RPMI7951 (cell line): ENCODE measurements at places on chromosomes 3 and 15.

DNA sequence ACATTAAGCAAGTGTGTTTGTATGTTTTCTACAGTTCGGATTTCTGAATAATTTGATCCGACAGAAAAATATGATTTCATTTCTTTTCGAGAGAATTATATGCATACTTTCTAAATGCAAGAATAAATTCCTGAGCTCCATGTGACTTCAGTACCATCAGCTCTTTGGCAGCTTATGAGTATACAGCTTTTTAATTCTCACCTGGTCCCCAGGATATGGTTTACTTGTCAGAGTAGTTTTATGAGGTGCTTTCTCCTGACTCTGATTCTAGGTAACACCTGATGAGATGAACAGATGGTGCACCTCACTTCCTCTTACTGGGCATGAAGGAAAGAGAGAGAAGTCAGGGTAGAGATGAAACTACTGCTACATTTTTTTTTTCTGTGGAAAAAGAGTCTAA lies 3.1 kb downstream of the HGD start:
- no peak for DNase-seq

DNA sequence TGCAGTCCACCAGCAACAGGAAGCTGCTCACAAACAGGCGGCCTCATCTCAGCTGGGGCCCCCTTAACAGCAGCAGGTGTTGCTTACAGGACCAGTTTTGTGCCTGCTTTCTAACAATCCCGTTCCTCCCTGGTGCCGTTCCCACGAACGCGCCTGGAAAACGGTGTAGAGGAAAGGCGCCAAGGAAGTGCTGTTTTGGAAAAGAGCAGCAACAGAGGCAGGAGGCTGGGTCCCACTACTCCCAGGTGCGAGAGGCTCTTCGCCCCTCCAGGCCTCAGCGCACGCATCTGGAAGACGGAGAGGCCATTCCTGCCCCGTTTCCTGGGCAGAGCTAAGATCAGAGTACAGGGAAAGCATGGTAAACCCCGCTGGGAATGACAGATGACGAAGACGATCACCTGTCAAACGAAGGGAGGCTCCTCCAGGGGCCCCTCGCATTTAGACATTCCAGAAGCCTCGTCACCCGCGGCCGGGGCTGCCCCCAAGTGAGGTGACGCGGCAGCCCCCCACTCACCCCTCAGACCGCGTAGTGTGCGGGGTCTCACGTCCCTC lies 603 bp downstream of the SCAPER start:
- peak; percentile 31 for DNase-seq

GRCh38 chr3:190456770-190457169 lies 7.1 kb upstream of the TMEM207 start:
- DNase-seq = no peak

- DNase-seq = no peak
These were observed 166.6 kb upstream of the PDZRN3 start for GRCh38 chr3:73791356-73791755.

- no peak for DNase-seq
These were observed 21.4 kb downstream of the OPA1 start for GRCh38 chr3:193614430-193614829.

GRCh38 chr3:194532591-194532990 lies 45.8 kb upstream of the ATP13A3 start:
- peak; percentile 86 for DNase-seq

- DNase-seq = peak; percentile 77
These were observed 55.6 kb upstream of the DLG1 start for GRCh38 chr3:197353867-197354567.

DNA sequence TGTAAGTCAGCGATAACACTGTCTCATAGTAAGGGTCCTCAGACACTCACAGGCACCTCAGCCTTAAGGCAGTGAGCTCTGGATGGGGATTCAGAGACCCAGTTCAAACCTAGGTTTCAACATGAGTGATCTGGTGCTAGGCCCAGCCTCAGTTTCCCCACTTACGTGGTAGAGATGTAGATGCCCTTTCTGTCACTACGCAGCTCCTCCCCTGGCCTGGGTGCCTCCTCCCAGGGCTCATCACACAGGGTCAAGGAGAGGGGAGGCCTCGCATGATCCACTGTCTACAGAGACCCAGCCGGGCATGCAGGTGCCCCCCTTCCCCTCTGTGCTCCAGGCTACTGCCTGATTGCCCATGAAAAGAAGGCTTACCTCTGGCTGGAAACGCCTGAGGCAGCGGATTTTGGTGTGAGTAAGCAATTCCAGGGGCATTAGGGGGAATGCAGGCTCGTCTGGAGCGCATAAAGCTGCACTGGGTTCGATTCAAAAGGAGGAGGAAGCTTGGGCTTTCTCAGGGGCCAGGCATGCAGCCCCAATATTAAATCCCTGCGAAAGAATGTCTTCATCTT lies 69.8 kb upstream of the ANKRD34C start:
- no peak for DNase-seq

GRCh38 chr3:144737281-144737680 lies 765.7 kb downstream of the DIPK2A start:
- DNase-seq = no peak

- no peak for DNase-seq
These were observed 76.4 kb downstream of the CGGBP1 start for GRCh38 chr3:87982421-87982820.

DNA sequence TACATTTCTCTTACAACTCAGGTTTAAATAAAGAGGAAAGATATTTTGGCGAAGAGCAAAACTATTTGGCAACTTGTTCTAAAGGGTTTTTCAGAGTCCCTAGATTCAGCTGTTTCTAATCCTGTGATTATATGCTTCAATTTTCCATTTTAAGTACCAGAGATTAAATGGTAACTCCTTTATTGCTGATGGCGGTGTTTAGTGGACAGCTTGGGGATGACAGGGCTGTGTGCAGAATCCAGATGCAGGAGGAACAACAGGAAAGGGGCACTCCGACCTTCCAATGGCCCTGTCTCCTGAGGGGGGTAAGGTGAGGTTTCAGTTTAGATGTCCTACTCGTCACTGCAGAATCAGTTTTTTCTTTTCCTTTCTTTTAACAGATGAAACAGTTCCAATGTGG lies 405.0 kb downstream of the PDCD6IP start:
- DNase-seq = no peak

DNA sequence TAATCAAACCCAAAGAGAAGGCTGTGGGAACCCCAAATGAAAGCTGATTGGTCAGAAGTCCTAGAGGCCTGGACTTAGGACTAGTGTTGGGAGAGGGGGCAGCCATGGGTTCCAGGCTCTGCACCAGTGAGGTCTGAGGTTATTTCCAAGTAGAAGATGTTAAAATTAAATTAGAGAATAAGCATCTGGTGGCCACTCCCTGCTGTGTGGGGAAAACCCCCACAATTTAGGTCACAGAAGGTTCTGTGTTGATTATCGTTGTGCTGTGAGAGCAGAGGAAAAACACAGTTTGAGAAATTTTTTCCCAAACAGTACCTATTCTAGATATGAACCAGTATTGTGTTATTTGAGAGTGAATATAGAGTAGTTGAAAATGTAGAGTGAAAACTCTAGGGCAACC lies 53.9 kb upstream of the NSMCE3 start:
- no peak for DNase-seq

DNA sequence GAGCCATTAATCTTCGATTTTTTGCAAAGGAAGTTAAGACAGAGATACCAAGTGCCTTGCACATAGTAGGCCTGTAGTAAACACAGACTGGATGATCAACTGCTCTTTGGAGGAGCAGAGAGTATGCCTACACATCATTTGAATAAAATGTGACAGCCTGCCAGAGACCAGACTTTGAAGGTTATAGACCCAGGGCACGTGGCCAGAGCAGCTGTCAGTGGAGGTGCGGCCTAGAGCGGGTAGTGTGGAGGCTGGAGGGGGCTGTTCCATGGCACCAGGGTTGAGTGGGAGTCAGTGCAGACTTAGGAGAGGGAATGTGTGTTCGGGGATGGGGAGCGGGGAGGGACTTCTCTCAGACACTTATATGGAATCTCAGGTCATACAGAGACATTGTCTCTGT lies 80.8 kb downstream of the SMAD3 start:
- peak; percentile 87 for DNase-seq

- DNase-seq = no peak
These were observed 66.2 kb downstream of the THRB start for GRCh38 chr3:24428481-24428880.

DNA sequence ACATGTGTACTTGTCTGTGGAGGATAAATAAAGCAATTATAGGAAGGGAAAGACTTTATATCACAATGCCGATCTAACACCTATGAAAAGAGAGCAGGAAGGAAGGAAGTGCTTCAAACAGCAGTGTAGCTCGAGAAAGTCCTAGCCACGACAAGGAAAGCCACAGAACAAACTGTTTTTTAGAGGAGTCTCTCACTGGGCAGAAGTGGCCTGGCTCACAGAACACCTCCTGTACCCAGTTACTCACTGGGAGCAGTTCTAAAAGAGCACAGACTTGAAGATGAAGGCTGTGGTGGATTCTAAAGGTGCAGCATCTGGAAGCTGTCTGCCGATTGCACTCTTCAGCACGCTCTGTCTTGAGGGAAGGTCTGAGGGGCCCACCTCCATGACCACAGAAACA lies 248.8 kb upstream of the ATP11B start:
- no peak for DNase-seq

DNA sequence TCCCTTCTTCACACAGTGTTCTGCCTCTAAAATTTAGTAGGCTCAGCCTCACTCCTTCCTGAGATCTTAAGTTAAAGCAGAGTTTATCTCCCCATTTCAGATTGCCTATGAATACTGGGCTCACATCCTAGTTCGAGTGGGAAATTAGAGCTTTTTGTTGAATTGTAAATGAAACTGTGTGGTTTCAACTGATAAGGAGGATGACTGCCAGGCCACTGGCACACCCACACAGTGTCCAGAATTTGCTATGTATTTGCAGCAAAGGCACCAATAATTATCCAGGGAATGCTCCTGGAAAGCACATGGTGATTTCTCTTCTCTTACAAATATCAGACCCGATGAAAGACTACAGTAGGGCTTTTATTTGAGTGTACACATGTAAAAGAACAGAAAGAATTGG lies 308.1 kb upstream of the COL8A1 start:
- DNase-seq = peak; percentile 35

DNA sequence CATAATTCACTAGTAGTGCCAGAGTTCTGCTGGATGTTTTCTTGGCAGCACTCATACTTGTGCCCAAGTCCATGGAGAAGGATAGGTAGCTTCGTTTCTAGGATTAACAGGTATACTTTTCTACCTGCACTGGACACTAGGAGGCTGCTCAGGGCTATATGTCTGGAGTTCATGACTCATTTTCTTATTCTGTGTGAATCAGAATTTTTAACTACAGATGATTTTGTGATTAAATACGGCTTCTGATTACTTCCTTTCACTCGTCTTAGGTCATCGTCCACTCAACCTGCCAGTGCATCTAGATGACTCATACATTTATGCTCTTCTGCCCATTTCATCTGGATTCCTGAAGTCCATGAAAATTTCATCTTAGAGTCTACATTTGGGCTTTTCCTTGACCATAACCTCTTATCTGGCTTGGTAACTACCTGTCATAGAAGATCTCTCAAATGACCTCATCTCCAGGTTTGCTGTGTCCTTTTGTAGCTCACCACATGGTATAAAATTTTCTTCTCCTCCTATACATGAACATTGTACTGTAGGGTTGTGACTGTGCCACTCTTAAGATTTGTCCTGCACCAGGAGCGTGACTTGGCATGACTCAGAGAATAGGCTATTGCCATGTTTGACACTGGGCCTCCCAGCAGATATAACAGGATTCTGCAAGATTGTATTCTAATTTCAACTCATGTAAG lies 66.7 kb upstream of the GCSAM start:
- DNase-seq = peak; percentile 64

DNA sequence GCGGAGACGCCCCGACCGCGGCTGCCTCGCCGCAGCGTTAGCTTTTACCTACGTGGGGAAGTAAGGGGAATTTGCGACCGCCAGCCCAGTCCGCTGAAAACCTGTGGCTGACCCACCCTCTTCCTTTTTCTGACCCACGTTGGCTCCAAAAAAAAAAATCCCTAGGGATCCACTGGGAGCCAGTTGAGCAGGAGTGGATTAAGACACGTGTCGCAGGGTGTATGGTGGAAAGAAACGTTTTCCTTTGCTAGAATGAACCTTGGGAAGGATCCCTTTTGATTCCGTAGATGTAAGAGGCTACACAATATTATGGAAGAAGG lies 575 bp upstream of the PCYT1A start:
- peak; percentile 61 for DNase-seq

DNA sequence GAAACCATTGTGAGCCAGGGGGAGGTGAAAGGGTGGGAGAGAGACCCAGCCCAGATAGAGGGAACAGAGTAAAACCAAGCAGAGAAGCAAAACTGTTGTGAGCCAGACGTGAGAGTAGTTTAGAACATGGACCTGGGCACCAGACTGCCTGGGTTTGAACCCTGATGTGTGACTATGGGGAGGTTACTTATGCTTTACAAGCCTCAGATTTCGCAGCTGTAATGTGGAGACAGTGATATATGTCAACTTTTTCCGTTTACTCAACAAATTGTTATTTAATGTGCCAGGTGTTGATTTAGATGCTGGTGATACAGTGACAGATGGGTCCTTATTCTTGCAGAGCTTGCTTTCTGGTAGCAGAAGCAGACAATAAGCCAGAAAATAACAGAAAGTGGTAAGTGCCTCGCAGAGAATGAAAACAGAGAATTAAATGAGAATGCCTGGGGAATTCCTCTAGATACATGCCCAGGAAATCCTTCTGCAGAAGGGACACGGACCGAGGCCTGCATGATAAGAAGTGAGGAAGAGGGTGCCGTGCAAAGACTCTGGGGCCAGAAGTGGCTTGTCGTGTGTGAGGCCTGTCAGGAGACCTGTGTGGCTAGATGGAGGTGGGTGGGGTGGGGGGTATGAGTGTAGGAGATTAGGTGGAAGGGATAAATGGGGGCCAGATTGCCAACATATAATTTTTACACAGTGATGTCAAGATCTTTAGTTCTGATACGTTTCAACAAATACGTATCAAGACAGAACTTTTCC lies 15.0 kb downstream of the KAT2B start:
- DNase-seq = no peak

- no peak for DNase-seq
These were observed 19.3 kb upstream of the NOX5 start for GRCh38 chr15:68994981-68995761.

DNA sequence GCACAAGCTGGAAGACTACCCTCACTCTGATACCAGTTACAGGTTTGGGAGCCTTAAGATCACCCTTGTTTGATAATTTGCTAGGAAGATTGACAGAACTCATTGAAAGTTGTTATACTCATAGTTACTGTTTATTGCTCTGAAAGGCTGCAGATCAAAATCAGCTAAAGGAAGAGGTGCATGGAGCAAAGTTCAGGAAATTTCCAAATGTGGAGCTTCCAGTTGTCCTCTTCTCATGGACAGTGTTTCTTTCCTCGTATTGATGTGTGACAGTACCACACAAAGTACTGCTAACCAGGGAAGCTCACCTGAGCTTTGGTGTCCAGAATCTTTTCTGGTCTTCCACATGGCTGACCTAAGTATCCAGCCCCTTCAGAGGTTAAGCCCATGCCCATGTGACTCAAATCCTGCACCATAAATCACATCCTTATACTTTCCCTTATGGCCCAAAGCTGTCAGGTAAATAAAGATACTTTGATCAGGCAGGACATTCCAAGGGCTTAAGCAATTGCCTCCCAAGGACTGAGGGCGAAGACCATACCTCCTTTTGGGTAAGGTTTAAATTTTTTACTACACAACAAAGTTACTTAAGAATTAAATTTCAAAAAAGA lies 93.1 kb upstream of the ZBED2 start:
- DNase-seq = no peak

- no peak for DNase-seq
These were observed 102.0 kb upstream of the TSC22D2 start for GRCh38 chr3:150306083-150306482.

- DNase-seq = peak; percentile 25
These were observed 30.4 kb upstream of the SEC61A1 start for GRCh38 chr3:128021768-128022372.

- DNase-seq = no peak
These were observed 1161.2 kb downstream of the ROBO2 start for GRCh38 chr3:78201091-78201490.
